HS-27A (cell line): ENCODE measurements at places on chromosomes 5 and 9.

GRCh38 chr5:178419196-178419595 is 171.0 kb downstream of the COL23A1 start:
- no peak for DNase-seq

GRCh38 chr5:77871946-77872345 is 95.8 kb upstream of the TBCA start:
- DNase-seq, result no peak

DNA sequence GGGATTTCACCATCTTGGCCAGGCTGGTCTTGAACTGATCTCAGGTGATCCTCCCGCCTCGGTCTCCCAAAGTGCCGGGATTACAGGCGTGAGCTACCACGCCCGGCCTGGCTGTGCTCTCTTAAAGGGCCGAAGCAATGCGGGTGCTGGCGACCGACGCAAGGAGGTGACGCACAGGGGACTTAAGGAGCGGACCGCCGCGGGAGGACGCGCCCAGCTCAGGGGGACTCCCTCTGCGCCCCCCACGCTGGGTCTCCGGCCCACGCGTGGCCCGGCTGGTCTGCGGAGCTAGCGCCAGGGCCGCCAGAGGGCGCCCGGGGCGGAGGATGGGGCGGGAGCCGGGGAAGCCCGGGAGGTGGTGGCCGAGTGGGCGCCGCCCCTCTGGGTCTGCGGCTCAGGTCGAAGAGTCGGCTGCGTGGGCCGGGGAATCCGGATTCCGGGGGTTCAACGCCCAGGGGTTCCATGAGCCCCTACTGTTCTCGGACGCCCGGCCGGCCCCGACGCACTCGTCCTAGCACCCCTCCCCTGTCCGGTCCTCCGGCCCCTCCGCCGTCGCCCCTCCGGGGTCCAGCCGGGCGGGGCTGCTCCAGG is 502 bp upstream of the CERCAM start:
- DNase-seq, result peak; percentile 42

- no peak for DNase-seq
Measured at GRCh38 chr5:149063017-149063687, at the start of gene SH3TC2. TSS of gene SH3TC2 (minus strand) at chr5:149063062. CDS start at chr5:149063022, 40 bp downstream.

- no peak for DNase-seq
Measured at GRCh38 chr9:23841304-23841703, 15.3 kb upstream of the ELAVL2 start.

GRCh38 chr5:31392061-31392460 is 139.8 kb downstream of the DROSHA start:
- DNase-seq, result no peak

- DNase-seq, result no peak
Measured at GRCh38 chr9:124140941-124141568, 116.7 kb upstream of the NEK6 start.

DNA sequence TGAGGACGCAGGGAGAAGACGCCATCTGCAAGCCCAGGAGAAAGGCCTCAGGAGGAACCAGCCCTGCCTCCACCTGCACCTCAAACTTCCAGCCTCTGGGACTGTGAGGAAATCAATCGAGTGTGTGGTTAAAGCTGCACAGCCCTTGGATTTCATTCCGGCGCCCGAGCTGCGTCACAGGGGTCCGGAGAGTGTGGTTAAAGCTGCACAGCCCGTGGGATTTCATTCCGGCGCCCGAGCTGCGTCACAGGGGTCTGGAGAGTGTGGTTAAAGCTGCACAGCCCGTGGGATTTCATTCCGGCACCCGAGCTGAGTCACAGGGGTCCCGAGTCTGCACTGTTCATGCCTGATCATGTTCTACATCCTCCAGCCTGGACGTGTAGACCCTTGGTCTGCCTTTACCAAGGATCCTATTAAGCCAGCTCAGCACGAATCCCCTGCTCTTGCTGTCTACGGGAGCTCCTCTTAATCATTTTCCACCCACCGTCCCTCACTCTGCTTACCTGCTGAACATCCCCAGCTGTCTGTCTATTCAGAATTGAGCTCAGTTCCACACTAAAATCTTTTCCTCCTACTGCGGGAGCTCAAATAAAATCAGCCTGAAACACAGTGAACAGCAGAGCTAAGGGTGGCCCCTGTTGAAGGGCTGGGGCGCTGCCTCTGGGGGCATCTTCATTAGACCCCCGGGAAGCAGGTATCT is 73.0 kb upstream of the OLFM1 start:
- DNase-seq, result no peak

- DNase-seq, result no peak
Measured at GRCh38 chr5:159199225-159199624, 10.1 kb downstream of the RNF145 start.
